ENCODE measurements at places on chromosomes 3 and 15.

- no peak for DNase-seq
These were observed 144.1 kb upstream of the TPRG1 start for GRCh38 chr3:189027626-189028155.

DNA sequence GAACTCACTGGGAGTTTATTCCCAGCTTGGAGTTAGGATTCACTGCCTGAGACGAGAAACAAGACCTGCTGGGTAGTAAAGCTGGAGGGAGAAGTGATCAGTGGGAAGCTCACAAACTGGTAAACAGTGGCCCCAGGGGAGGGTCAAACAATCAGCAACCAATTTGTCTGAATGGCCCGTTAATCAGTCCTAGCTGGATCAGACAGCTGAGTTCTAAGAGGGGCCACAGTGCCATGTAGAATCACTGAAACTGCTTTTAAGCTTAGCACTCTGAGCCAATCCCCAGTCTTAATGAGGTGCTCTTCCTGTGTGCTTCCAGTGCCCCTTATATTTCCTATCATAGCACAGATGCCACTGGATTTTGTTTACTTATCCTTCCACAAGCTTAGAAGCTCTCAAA, 591.7 kb downstream of the RSL24D1 start:
- peak; percentile 11 for DNase-seq

DNA sequence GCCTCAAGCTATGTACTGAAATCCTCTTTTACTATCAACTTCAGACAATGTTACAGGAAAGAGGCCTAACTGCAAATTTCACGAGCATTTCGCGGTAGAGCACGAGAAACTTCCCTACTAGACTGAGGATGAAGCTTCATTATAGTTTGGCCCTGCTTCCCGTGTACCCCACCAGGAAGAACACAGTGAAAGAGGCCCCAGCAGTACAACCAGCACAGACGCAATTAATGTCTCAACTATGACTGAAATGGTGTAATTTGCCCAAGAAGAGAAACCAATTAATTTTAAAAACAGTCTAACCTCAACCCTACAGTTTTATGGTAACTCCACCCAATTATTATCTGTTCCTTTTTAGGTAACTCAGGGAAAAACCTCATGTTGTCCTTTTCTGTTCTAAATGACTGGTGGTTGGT, 12.1 kb downstream of the CHSY1 start:
- no peak for DNase-seq

DNA sequence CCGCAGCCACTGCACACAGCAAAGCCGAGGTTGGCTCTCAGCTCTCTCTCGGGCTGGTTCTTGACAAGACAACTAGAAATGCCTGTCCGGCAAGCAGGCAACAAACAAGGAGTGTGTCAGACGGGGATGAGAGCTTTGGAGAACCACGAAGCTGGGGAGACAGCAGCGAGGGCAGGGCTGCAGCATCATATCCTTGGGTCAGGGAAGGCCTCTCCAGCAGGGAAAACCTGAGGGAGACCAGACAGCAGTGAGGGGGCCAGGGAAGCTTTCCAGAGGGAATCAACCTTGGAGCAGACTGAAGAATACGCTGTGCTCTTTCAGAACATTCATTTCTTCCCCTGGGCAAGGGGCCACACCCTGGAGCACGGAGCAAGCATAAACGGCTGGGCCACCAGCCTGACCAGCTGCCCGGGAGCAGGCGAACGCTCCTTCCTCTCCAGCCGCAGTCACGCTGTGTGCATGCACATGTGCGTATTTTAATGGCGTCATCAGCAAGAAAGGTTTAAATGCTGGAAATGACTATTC, 58.7 kb downstream of the CHSY1 start:
- DNase-seq: no peak

DNA sequence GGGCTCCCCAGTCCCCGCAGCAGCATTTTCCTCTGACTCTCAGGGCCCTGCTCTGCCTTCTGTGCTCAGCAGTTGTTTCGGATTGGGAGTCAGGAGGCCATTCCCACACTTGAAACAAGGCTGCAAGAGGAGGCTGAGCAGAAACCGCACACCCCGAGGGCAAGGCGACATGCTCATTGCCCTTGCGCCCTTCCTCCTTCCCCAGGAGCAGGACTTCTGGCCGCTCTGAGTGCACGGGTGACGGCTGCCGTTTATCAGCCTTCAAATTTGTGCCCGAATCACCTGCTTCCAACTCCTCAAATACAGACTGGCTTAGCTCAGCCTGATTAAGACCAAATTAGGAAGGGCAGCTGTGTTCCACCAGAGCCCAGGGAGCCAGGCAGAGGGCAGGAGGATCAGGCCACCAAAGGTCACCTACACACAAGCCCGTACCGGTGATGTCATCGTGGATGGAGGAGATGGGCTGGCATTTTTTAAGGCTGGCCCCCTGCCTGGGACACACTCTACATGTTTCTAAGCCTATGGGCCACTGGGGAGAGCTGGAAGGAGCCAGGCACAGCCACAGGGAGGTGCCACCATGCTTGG, 38.1 kb downstream of the TM2D3 start:
- DNase-seq: no peak

GRCh38 chr3:145070795-145071194, 1090.2 kb downstream of the PLOD2 start:
- no peak for DNase-seq

DNA sequence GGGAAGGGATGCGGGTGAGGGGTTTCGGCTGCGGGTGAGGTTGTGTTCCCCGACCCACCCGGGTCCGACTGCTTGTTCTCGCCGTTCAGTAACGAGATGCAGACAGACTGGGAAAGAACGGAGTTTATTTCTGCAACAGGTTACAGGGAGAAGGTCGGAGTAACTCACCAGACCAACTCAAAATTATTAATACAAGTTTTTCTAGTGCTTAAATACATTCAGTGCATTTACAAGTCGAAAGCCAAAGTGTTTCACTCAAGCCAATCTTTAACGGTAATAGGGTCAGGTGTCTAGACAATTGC, 492 bp upstream of the HIGD1A start:
- DNase-seq: no peak

DNA sequence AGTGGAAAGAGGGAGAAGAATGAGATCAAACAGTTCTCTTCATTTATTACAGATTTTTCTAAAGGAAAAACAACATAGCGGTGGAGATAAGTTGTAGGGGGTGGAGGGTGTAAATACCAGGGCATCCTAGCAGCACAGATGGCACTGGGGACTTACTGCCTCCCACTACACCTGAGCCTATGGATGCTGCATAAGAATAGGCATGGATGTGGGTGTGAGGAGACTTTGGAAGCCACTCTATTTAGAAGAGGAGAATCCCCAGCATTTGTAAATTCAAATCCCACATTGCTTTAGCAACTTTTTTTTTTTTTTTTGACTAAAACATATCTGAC, 27.4 kb upstream of the IL1RAP start:
- DNase-seq: peak; percentile 23

GRCh38 chr15:65517866-65518207, 348 bp upstream of the DPP8 start:
- DNase-seq: no peak

GRCh38 chr15:81880314-81880713, 165.5 kb downstream of the MEX3B start:
- no peak for DNase-seq

GRCh38 chr15:64806509-64806908, 18.9 kb downstream of the PIF1 start:
- DNase-seq: no peak

- no peak for DNase-seq
These were observed 57.4 kb upstream of the TFRC start for GRCh38 chr3:196139281-196139680.

GRCh38 chr3:23324745-23325144, 121.6 kb downstream of the UBE2E2 start:
- no peak for DNase-seq

DNA sequence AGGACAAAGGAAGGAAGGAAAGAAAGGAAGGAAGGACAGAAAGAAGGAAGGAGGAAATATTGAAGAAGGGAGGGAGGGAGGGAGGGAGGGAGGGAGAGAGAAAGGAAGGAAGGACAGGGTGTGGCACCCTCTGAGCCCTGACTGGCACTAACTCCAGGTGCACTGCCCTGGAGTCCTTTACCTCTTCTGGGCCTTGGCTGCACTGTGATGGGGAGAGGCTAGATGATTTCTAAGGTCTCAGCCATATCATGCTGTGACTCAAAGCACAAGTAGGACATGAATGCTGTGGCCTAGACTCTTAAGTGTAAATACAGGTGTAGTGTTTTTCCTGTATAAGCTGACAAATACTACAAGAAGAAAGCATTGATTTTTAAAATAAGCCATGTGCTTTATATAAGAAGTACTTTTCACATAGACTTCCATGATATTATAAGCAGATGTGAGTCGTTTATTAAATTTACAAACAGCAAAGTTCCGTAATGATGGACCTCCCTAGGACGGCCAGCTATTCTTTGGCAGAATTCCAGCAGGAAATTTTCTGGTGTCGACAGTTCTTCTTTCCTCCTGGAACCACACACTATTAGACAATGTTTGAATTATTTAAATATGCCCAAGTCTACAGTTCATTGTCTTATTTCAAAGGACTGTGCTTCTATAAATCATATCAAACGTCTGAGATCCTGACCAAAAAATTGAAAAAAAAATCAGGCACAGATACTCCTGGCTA, 213.8 kb upstream of the C2CD4B start:
- DNase-seq: no peak

DNA sequence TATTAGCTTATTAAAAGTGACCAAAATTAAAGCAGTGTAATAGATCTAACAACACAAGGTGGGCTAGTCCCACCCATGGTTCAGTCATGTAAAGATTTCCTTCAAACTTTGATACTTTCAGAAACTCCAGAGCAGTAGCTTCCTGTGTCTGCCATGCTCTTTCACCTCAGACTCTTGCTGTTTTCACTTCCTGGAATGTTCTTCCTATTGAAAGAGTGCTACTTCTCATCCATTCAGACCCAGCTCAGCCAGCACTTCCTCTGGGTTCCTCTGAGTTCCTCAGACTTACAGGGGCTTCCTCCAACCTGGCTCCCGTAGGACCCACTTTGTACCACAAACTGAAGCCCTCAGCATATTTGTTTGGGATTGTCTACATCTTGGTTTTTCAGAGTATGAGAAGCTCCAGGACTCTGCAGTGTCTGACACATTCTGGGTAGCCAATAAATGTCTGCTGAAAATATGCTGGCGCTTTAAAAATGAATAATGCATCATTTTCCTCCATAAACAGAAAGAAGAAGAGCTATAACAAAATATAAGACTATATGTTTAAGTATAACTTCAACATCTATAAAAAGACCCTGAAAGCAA, 18.0 kb downstream of the NCEH1 start:
- no peak for DNase-seq

DNA sequence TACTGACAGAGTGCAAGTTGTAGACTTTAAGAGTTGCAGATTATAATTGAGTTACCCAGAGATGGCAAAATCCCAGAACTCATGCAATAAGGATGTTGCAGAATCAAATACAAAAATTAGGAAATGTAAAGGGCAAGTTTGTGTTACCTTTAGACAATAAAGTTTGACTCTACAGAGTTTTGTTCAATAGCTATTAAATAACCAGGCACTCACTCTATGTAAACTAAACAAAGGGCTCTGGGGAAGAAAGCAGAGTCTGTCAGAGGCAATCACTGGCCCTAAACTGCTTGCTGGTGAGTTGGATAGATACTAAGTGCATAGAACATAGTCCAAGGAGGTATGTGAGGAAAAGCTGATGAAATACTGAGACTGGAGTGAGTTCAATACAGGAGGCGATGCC, 40.0 kb upstream of the PLCL2 start:
- DNase-seq: no peak

DNA sequence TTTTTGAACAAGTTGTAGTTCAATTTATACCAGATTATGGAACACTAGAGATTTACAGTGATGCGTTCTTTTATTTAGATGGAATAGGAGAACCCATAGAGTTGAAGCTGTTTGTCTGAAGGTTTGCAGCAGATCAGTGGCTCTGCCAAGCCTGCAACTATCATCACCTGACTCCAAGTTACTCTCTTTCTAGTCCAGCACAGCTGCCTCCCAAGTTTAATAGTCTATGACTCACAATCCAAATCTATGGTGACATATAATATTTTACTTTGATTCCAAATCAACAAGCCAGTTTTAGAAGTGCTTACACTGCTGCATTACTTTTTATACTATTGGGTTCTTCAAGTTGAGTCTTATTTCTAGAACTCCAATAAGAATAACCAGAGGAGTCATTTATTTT, 400.4 kb downstream of the LPP start:
- no peak for DNase-seq

GRCh38 chr3:107916171-107916570, 174.7 kb downstream of the CD47 start:
- no peak for DNase-seq

Data from iPS-NIHi11 (cell line).